Hematopoietic multipotent progenitor cell treated with erythropoietin and hydrocortisone succinate and interleukin-3 and kit ligand, for 8 days (in vitro differentiated cells): ENCODE measurements at places on chromosomes 6 and 20.

- peak; percentile 48 for DNase-seq
Measured at GRCh38 chr20:39112178-39112743, 150.1 kb downstream of the DHX35 start.

- DNase-seq, result no peak
Measured at GRCh38 chr20:842547-842940, 9.0 kb downstream of the FAM110A start.

- no peak for DNase-seq
Measured at GRCh38 chr6:134281388-134281787, 36.5 kb downstream of the SGK1 start.

DNA sequence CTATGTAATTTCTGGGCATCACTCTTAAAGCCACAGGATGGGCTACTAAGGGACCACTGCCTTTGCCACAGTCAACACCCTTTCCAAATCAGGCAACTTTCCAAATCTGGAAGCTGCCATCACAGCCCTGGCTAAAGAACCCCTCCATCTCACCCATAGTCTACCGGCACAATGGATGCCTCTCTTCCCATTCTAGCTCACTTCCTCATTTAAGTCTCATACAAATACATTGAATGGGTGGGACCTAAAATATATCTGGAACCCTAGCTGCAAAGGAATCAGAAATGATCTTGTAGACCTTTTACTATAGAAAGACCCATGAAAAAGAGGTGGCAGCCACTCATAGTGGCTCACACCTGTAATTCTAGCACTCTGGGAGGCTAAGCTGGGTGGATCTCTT is 3.3 kb upstream of the TREML4 start:
- DNase-seq, result no peak

DNA sequence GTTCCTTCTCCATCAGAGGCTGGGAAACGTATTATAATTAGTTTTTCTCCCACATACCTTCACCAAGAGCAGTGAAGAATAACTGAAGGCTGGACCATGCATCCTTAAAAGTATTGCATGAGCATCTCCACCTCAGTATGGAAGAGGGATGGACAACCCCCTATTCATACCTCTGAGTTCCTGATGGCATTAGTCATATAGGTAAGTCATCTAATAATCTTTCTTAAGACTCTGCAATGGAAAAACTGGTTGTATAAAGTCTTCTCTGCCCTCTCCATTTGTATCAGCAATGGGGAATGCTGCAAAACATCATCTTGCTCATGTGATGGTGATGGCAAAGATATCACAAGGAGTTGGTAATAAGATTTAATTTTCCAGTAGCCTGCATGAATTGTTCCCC is 24.5 kb downstream of the PGM3 start:
- DNase-seq, result no peak

- peak; percentile 28 for DNase-seq
Measured at GRCh38 chr6:116278854-116279231, 887 bp downstream of the TSPYL1 start.

GRCh38 chr6:137227871-137228302 is 8.7 kb upstream of the IFNGR1 start:
- no peak for DNase-seq

DNA sequence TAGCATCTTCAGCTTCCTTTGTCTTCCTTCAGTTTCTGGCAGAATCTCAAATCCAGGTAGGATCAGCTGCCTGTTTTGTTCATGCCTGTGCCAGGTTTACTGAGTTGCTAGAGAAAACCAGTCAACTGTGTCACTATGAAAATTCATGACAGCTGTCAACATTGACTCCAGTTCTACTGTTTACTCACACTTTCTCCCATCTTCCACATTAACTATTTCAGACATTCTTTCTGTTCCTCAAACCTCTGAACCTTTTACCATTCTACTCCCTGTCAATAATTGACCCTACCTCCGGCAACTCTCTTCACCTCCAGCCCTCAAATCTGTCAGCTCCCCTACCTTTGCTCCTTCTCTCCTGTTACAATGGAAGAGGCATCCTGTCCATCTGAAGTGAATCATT is 8.5 kb downstream of the ENPP4 start:
- no peak for DNase-seq

DNA sequence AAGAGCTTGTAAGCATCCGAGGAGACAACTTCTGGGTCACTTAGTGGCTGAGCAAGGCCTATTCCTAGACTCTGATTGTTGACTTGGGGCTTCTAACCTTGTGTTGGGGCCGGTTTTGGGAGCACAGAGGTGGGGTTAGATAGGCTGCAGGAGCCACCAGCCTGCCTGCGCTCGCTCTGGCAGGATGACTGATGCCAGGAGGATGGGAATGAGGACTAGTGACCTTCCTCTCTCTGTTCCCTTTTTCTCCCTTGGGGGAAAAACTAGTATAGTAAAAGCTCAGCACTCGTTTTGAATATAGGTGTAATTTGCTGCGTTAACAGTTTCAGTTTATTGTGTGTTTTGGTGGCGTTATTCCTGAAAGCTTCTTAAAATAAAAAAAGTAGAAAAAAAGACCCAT is 141.5 kb downstream of the ARID1B start:
- DNase-seq, result no peak

DNA sequence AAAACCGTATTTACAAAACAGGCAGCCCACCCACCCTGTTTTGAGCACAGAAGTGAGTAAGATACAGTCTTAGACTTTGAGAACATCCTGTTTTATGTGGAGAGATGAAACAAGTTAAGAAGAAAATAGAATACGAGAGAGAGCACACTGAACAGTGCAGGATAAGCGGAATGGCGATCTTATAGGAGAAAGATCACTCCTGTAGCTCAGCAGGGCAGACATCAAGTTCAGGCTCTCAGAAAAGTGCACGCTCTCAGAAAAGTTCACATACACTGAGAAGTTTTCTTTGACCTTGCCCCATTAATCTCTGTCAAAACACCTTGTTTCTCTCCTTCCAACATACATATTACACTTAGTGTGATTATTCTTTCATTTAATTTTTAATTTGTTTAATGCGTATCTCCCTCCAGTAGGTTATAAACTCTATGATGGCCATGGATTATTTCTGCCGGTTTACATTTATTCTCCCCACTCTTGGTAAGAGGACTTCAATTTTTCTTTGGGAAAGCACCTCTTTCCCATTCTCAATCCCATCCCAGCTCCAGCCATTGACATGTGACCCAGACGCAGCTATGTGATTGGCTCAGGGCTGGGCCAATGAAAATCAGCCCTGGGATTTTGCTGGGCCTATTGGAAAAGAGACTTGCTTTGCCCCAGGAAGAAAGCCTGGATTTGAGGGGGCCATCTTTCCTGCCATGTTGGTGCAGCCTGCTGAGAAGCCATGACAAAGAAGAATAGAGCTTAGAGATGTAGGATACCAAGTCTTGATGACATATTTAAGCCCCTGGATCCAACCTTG is 16.2 kb downstream of the KCNB1 start:
- DNase-seq, result no peak

DNA sequence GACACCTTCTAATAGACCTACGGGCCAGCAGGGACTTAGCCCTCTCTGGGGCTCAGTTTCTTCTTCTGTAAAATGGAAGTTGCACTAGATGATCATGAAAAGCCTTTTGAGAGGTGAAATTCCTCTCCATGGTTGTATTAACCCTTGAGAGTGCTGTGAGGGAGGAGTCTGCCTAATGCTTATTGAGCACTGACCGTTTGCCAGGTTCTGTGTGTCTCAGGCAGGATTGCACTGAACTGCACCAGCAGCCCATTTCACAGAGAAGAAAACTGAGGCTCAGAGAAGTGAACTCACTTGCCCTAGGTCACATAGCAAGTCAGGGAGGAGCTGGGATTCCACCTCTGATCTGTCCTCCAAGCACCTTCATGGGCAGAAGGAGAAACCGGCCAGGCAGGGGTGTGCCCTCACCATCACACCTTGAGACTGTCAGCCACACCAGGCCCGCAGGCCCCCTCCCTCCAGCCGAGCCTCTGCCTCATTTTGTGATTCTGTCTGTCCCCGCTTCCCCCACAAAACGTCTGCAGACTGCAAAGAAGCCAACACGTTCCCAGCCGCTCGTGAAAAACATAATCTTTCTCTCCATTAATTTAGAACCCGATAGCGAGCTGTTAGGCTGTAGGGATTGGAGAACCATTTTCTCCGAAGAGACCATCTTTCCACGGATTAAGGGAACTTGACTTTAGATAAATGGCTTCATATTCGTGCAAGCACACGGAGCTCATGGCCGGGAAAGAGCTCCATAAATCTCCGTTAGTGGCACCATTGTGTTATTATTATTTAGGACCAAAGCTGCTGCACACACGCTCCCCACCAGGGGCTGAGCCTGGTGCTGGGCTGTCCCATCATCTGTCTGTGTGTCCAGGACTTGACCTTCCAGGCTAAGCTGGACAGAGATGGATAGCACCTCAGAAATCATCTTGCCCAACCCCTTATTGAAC is 46.0 kb downstream of the KIAA1755 start:
- DNase-seq, result no peak

DNA sequence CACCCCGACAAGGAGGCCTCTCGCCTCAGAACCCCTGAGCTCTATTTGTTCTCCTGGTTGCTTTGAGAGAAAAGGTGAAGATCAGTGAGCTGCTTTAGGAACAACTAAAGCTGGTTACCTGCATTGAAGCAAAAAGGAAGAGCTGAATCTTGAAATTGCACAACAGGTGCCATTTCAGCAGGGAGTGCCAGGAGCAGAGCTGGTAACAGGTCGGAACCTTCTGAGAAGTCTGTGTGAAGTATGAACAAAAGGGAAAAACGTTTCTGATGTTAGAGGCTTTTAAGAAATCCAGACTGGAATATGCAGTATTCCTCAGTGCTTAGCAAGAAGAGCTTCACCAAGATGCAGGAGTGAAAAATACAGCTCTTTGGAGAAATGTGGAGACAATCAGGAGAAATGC is 164.0 kb downstream of the TMEM242 start:
- no peak for DNase-seq

GRCh38 chr20:25297141-25297905 is 49.4 kb downstream of the PYGB start:
- DNase-seq, result no peak

- DNase-seq, result peak; percentile 12
Measured at GRCh38 chr6:108453601-108454185, 107.0 kb upstream of the FOXO3 start.

DNA sequence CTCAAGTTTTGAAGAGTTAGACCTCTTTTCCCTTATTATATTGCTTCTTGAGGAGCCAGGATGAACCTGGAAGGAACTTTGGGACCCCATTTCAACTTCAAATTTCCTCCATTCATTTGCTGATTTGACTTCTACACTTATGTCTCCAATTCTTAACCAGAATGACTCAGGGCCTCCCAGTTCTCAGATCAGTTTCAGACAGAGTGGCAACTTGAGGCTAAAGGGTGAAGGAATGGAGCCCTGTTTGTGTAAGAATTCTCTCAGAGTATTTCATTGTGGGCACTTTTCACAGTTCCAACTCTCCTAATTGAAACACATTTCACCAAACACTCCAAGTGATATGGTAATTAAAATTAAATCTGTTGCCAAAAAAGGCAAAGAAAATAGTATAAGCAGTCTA is 109.0 kb upstream of the FLRT3 start:
- DNase-seq, result no peak
